ENCODE measurements at places on chromosomes 2 and 18. TPM values are rescaled to one million over a fixed set of nuclear protein-coding genes. Genes with fewer than 3 reads are reported as not detected.

The LINC00305 gene
- not detected for total RNA-seq

The GAD1 gene
- 41.4 TPM for total RNA-seq

The CNPPD1 gene
- total RNA-seq, result 58.5 TPM

The TUBA3E gene
- not detected for total RNA-seq

The SLC38A11 gene
- total RNA-seq, result not detected

The CYTIP gene
- total RNA-seq, result 206 TPM

The IL36G gene
- total RNA-seq, result not detected

The CPO gene
- not detected for total RNA-seq

The RPRM gene
- not detected for total RNA-seq

The TEKT4 gene
- not detected for total RNA-seq

The SERPINB4 gene
- not detected for total RNA-seq

The AKAIN1 gene
- not detected for total RNA-seq

The ANTXR1 gene
- total RNA-seq, result not detected

The KIAA2012 gene
- total RNA-seq, result not detected

The ATF2 gene
- total RNA-seq, result 65.9 TPM

The MALT1 gene
- total RNA-seq, result 23.9 TPM

The SCYGR5 gene
- not detected for total RNA-seq

The AGXT gene
- total RNA-seq, result not detected

The TWIST2 gene
- total RNA-seq, result not detected

The PAIP2B gene
- total RNA-seq, result 0.84 TPM

The GDF7 gene
- 0.11 TPM for total RNA-seq

The RNF125 gene
- 82.5 TPM for total RNA-seq

The TCF7L1 gene
- 0.18 TPM for total RNA-seq

The COL3A1 gene
- total RNA-seq, result 0.43 TPM

The IL1F10 gene
- not detected for total RNA-seq

The SATB2 gene
- total RNA-seq, result 0.05 TPM

The ACVR1C gene
- 0.57 TPM for total RNA-seq

The GCA gene
- 11.2 TPM for total RNA-seq

The CCDC85A gene
- not detected for total RNA-seq

The HOXD10 gene
- total RNA-seq, result not detected

The PJVK gene
- total RNA-seq, result 1.7 TPM

The NTSR2 gene
- not detected for total RNA-seq

The MRO gene
- not detected for total RNA-seq

The MC2R gene
- total RNA-seq, result not detected

The ABCB11 gene
- not detected for total RNA-seq

The SRD5A2 gene
- not detected for total RNA-seq

The GALNT13 gene
- not detected for total RNA-seq

The IGFBP2 gene
- 32.5 TPM for total RNA-seq

The EIF4E2 gene
- total RNA-seq, result 85.0 TPM

The TTR gene
- total RNA-seq, result not detected

The IER3IP1 gene
- total RNA-seq, result 14.2 TPM

The ACADL gene
- not detected for total RNA-seq

The KLHL29 gene
- 3.0 TPM for total RNA-seq

The MYO3B gene
- 13.7 TPM for total RNA-seq

The MITD1 gene
- 49.7 TPM for total RNA-seq

The CRYGC gene
- not detected for total RNA-seq

The HOXD9 gene
- not detected for total RNA-seq

The AAK1 gene
- total RNA-seq, result 108 TPM

The ATIC gene
- total RNA-seq, result 296 TPM

The ALLC gene
- not detected for total RNA-seq

The GAREM1 gene
- total RNA-seq, result not detected

The TUBB8B gene
- total RNA-seq, result not detected

The SLC16A14 gene
- 7.8 TPM for total RNA-seq

The FAM110C gene
- 5.7 TPM for total RNA-seq

The ACOXL gene
- 1.4 TPM for total RNA-seq

The GBX2 gene
- total RNA-seq, result not detected

The ABCG5 gene
- 0.14 TPM for total RNA-seq

The CNDP1 gene
- total RNA-seq, result 0.09 TPM

The DSG4 gene
- total RNA-seq, result not detected

The DPP4 gene
- total RNA-seq, result 67.0 TPM
